ENCODE measurements at places on chromosomes 12 and 14. TPM values are rescaled to one million over a fixed set of nuclear protein-coding genes. Genes with fewer than 3 reads are reported as not detected.

The FOXG1 gene
- 0.05 TPM for total RNA-seq

The IGFBP6 gene
- 457 TPM for total RNA-seq

The DLST gene
- 89.1 TPM for total RNA-seq

The SOX5 gene
- 0.81 TPM for total RNA-seq

The POTEM gene
- total RNA-seq: not detected

The KRT6C gene
- not detected for total RNA-seq

The AMIGO2 gene
- 0.75 TPM for total RNA-seq

The CATSPERB gene
- not detected for total RNA-seq

The NPFF gene
- not detected for total RNA-seq

The PHC1 gene
- total RNA-seq: 15.4 TPM

The CYP46A1 gene
- total RNA-seq: 0.19 TPM

The IL23A gene
- total RNA-seq: not detected

The TROAP gene
- 6.7 TPM for total RNA-seq

The PLEKHG7 gene
- 0.06 TPM for total RNA-seq

The MUCL1 gene
- not detected for total RNA-seq

The RFLNA gene
- total RNA-seq: 1.5 TPM

The HRK gene
- not detected for total RNA-seq

The ASCL1 gene
- not detected for total RNA-seq

The C12orf54 gene
- not detected for total RNA-seq

The TSHR gene
- total RNA-seq: not detected

The ATXN7L3B gene
- 21.0 TPM for total RNA-seq

The SPTB gene
- total RNA-seq: not detected

The HOXC9 gene
- total RNA-seq: not detected

The RERG gene
- 5.1 TPM for total RNA-seq

The RECQL gene
- 27.1 TPM for total RNA-seq

The RASSF8 gene
- total RNA-seq: 56.6 TPM

The PPP4R4 gene
- not detected for total RNA-seq

The TAS2R31 gene
- 2.4 TPM for total RNA-seq

The ANG gene
- 37.8 TPM for total RNA-seq

The AHNAK2 gene
- total RNA-seq: 56.9 TPM

The COQ6 gene
- total RNA-seq: 31.6 TPM

The SUDS3 gene
- total RNA-seq: 11.6 TPM

The KCNA5 gene
- not detected for total RNA-seq

The SDR9C7 gene
- not detected for total RNA-seq

The P2RX2 gene
- total RNA-seq: not detected

The JDP2 gene
- 72.1 TPM for total RNA-seq

The KLHDC1 gene
- total RNA-seq: 3.2 TPM

The TEP1 gene
- 13.4 TPM for total RNA-seq

The OTX2 gene
- total RNA-seq: not detected

The SMARCD1 gene
- total RNA-seq: 39.6 TPM

The PRR4 gene
- total RNA-seq: not detected

All from cardiac ventricle fibroblast (primary cell).